ENCODE measurements at places on chromosomes 4 and X.

- no peak for DNase-seq
These were observed 1169.5 kb upstream of the PABPC4L start for GRCh38 chr4:135371137-135371536.

GRCh38 chr4:147285751-147286150 is 195.1 kb upstream of the EDNRA start:
- DNase-seq, result no peak

- DNase-seq, result no peak
These were observed 62.7 kb upstream of the PHKA2 start for GRCh38 chrX:19046343-19047215.

DNA sequence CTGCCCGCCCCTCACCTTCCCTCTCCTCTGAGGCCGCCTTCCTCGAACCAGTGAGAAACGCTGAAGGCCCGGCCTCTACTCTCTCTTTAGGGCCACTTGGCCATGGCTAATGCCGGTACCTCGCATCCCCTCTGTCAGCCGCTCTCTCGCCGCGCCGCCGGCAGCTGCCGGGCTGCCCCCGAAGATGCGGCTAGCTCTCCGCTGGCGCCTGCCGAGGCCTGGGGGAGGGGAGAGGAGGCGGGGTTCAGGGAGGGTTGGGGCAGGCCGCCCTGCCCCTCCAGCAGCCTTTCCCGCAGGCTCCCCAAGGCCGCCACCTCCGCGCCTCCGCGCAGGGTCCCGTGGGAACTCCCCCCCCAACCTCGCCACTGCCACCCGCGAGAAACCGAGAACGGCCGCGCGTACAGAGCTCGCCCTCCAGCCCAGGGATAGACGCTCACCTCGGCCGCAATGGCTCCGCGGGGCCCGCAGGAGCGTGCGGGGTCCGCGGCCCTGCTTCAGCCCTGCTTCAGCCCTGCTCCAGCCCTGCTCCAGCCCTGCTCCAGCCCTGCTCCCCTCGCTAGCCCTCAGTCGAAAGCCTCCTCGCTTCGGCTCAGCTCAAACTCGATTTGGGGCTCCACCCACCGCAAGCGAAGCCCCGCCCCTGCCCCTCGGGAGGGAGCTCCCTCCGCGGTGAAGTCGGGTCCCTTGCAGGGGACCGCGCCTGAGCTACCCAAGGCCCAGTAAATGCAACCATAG is at the start of gene HUWE1:
TSS of gene HUWE1 (minus strand) at position 569 of the 735 bp plus-strand sequence. CDS start 32,612 bp downstream, outside the sequence.
- DNase-seq, result peak; percentile 85

DNA sequence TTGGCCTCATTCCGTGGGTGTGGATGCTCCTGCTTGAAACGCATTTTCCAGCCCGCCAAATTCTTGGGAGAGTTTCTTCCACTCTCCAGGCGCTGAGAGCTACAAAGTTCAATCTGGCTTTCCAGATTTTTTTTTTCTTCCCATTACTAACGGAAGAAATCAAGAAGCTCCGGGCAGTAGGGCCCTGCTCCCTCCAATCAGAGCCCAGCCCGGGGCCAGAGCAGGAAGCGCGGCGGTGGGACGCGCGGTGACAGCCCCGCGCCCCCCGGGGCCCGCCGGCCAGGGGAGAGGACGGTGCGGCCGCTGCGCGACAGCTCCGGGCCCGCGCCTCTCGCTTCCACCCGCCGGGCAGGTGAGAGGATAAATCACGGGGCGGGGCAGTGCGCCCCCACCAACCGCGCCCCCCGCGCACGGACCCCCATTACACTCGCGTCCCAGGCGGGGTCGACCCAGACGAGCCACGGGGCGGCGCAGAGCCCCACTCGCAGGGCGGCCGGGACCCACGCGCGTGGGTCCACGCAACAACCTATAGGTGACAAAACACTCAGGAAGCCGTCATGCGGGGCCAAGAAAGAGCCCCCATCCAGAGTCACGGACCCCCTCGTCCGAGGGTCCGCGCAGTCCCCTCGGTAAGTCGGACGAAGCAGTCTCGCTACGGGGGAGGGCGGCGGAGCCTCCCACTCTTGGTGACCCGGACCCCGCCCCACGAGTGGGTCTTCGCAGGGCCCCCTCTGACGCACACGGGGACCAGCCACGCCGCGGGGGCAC is 868 bp downstream of the AFAP1 start:
- DNase-seq, result no peak

DNA sequence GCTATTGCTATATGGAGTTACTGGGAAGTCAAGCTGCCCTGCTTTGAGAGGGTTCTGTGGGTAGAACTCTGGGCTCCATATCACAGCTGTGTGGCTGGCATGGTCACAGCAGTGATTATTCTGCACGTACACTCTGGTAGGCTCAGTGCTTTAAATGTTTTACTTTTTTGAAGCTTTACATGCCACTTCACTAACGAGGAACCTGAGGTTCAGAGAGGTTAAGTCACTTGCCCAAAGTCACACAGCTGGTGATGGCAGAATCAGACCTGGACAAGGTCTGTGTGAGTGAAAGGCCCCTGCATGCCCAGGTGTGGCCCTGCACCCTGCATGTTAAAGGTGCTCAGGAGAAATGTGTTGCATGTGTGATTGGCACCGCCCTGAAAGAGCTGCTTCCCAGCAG is 24.5 kb downstream of the EVC start:
- no peak for DNase-seq

DNA sequence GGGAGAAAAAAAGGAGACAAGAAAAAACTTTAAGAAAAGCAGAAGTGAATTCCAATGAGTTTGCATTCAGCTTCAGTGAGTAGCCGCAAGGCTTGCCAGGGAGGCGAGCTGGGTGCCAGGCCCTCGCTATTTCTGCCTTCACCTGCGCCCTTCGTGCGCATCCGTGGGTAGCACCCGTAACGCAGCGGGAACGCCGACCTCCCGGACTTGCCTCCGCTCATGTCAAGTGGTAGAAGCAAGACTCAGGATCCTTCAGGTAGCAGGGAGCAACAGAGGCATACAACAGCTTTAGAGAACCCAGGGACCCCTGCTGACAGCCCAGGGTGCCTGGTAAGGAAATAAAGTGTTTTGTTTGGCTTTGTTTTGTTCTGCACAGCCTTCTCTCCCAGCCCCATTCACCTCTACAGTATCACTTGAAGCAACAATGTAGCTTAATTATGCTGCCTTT is 140.0 kb upstream of the BCOR start:
- no peak for DNase-seq

GRCh38 chr4:38192516-38192915 is 232.3 kb downstream of the PTTG2 start:
- DNase-seq, result no peak

DNA sequence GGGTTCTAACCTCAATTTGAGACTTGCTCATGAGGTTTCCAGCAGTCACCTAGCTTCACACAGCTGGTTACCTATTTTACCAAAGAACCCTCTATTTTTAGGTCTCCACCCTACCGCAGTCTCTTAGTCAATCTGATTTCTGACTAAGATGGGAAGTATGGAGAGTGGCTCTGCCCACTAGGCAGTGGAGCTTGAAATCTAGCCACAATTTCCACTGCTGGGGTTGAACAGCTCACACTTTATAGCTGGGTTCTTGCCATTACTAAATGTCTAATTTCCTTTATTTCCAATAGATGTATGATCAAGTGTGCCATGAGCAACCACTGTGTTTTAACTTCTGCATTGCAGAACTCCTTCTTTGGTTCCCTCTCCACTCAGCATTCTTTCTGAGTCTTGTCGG is 43.1 kb downstream of the GASK1B start:
- DNase-seq, result no peak

DNA sequence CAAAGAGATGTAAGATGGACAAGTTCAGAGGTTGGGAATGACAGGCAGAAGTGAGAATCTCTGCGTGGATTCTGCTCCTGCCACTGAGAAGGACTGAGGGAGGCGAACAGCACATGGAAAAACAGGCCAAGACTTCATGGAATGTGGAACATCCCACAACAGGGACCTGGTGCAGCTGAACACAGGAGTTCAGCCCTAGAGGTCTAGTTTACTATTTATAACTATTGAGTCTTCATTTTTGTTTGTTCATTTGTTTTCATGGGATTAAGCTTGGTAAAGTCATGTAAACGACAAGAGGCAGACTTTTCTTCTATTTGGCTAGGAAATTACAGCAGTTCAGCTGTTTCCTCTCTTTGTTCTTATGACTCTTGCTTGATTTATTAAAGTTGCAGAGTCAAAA is 234.5 kb downstream of the MAML3 start:
- no peak for DNase-seq

DNA sequence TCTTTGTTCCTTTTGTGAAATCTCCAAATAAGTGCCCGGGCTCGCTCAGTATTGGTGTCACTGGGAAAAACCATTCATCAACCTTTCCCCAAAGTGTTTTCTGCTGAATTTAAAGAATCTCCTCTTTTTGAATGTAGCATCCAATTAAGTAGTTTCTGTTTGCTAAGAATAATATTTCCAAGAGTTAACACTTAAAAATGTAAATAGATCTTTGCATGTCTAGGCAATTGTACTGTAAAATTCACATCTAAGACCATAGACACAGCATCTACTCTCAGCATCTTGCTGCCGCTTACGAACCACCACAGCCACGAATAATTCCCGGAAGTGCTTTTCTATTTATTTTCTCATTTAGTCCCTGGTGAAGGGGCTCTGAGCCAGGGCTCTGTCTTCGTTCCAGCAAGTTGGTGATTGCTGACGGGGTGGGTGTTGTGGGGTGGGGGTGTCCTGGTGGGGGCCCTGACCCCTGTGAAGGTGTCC is 1.4 kb downstream of the NSG1 start:
- DNase-seq, result no peak

GRCh38 chr4:6948134-6948460 is 38.5 kb downstream of the TBC1D14 start:
- no peak for DNase-seq

GRCh38 chr4:68466751-68467150 is 19.5 kb downstream of the TMPRSS11E start:
- DNase-seq, result no peak

GRCh38 chr4:137923494-137923893 is 318.7 kb downstream of the SLC7A11 start:
- DNase-seq, result no peak

DNA sequence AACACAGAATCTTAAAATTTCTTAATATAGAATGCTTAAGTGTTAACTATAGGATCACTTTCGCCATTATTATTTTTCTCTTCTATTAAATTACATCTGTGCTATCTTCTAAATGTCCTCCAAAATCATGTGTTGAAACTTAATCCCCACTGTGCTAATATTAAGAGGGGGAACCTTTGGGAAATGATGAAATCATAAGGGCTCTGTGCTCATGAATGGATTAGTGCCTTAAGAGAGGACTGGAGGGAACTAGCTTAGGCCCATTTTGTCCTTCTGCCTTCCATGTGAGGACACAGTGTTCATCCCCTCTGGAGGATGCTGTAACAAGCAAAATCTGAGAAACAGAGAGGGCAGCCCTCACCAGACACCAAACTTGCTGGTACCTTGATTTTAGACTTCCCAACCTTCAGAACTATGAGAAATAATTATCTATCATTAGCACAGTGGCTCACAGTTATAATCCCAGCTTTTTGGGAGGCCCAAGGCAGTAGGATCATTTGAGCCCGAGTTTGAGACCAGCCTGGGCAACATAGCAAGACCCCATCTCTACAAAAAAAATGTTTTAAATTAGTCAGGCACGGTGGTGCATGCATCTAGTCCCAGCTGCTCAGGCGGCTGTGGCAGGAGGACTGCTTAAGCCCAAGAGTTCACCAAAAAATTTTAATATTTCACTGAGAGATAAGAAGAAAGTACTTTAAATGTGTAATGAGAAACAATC is 26.3 kb downstream of the KLHL8 start:
- no peak for DNase-seq

All from stimulated activated CD4-positive, alpha-beta T cell treated with anti-CD3 and anti-CD28 coated beads, Interleukin-4, amount 100 ng/mL, for 24 hours (primary cell).